Stimulated activated CD8-positive, alpha-beta memory T cell treated with anti-CD3 and anti-CD28 coated beads, Interleukin-15, amount 100 ng/mL, for 24 hours (primary cell): ENCODE measurements at places on chromosomes 7 and 10.

GRCh38 chr10:95499482-95499989, 61.6 kb downstream of the SORBS1 start:
- no peak for DNase-seq

DNA sequence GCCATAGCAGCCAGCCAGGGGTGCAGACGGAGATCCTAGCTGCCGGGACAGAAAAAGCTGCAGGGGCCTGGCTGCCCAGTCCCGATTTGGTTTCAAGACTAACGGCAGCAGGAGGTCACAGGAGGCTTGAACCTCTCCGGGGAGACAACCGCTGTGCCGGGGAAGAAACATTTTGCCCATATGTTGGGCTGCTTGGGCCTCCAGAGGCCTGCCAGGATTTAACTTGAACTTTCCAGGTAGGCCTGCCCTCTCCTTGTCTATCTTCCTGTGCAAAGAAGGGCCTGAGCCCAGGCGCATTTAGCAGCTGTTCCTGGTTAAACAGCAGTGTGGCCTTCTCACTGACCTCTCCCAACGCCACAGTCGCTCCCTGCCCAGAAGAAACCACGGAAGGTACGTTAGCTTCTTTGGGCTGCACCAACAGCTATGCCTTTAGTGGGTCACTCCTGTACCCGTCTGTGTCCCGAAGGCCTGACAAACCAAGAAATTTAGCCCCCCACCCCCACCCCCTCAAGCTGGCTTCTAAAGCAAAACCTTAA, 17.1 kb upstream of the PTF1A start:
- DNase-seq: no peak

GRCh38 chr7:29156907-29157452, 10.6 kb upstream of the CPVL start:
- DNase-seq: no peak

- no peak for DNase-seq
Measured at GRCh38 chr10:126902157-126902556, 3.1 kb upstream of the DOCK1 start.

DNA sequence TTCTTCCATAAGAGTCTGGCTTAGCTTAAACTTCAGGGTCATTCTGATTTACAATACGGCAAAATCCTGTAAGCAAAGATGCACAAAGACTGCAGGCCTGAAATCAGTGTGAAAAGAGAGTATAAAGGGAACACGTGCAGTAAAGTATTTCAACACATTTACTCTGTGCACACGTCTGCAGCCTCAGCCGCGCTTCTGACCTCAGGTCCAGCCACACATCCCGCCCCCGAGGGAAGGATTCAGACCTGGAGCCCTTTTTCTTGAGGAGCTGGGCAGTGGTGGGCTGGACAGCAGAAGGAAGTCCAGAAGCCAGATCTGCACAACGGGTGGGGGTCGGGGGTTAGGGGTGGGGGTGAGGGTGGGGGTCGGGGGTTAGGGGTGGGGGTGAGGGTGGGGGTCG, 58.9 kb upstream of the FAM20C start:
- no peak for DNase-seq

DNA sequence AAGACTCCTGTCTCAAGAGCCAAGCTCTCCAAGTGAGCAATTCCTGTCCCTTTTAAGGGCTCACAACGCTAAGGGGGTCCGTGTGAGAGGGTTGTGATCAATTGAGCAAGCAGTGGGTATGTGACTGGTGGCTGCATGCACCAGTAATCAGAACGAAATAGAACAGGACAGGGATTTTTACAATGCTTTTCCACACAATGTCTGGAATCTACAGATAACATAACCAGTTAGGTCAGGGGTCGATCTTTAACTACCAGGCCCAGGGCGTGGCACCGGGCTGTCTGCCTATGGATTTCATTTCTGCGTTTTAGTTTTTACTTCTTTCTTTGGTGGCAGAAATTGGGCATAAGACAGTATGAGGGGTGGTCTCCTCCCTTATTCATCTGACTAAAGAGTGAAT, 54.9 kb upstream of the SP4 start:
- no peak for DNase-seq

GRCh38 chr7:18566829-18567228, 71.3 kb downstream of the HDAC9 start:
- no peak for DNase-seq

GRCh38 chr7:120988591-120989256, at the start of gene CPED1:
Gene CPED1, plus strand, starts transcription at chr7:120988711. Its CDS starts 911 bp downstream, at chr7:120989622.
- DNase-seq: no peak

- no peak for DNase-seq
Measured at GRCh38 chr10:125770844-125771243, 4.8 kb downstream of the MMP21 start.

- no peak for DNase-seq
Measured at GRCh38 chr7:124208173-124208572, 175.3 kb upstream of the TMEM229A start.

DNA sequence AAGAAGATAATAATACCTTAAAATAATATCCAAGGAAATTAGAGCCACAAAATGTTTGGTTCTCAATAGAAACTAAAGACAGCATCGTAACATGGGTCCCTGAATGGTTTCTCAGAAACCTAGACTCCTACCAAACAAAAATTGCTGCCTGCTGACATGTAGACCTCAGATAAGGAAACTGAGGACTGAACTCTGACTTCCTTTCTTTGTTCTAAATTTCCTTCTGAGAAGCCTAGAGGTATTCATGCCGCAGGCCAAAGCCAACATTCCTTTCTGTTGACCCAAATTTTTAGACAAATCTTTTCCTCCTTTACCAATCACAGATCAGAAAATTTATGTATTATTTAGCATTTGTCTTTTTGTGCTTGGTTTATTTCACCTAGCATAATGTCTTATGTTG, 816.7 kb upstream of the PHF14 start:
- DNase-seq: no peak

DNA sequence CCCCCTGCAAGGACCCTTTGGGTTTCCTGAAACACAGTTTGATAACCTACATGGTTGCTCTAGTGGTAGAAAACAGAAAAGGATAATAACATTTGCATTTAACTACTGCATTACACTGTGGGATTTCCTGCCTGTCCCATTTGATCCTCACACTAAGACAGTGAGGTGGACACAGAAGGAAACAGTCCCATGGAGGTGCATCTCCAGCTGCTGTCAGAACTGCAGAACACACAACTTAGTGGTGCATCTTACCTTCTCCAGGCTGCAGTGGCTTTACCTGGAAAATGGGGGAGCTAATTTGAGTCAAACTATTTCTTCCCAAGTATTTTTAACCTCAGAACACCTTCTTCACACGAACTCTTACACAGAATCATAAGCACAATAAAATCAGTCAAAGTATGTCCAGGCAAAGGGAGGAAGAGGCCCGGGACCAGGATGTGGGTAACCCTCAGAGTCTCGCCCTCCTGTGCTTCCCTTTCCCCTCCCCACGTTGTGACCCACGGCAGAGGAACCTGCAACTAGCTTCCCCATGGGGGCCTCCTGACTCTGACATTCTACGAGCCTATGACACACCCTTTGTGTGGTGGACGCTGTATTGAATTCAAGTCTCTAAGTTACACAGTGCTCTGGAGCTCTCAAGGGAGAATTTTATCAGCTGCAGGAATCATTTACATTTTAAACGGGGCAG, 33.7 kb downstream of the SCRN1 start:
- DNase-seq: no peak

DNA sequence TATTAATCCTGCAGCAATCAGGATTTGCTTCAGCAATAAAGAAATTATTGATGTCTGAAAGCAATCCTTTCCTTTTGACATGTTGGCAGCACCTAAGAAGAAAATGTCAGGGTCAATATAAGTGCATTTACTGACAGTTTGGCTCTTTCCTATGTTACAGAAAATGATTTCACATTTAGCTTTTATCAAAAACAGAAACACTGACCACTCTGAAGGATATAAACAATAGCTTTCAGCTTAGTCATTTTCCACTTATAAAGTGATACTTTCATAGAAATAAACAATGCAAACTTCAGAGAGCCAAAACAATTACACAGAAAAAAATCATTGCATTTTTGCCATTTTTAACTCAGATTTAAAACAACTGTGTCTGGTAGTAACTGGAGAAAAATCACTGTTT, 325.6 kb upstream of the KAT6B start:
- no peak for DNase-seq

GRCh38 chr10:114026189-114027040, 17.3 kb upstream of the ADRB1 start:
- no peak for DNase-seq

DNA sequence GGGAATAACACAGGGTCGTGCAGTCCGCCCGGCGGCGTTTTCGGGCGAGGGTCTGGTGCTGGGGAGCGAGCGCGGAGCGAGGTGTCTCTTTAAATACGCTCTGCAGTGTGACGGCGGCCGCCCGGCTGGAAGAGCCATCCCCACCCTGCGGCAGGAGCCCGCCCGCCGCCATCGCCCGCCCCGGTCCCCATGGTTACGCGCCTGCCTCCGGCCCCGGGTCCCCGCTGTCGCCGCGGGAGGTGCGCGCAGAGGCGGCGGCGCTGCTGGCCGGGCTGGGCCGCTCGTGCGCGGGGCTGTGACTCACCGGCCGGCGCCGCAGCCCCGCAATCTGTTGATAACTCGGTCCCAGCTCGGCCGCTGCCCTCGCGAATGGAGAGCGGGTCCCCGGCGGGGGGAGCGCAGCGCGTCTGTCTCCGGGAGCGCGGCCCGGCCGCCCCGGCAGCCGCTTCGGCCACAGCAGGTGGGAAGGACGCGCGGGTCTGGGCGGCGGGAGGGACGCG, at the start of gene ADGRA1:
TSS of gene ADGRA1 (plus strand) at position 246 of the 500 bp plus-strand sequence. CDS start 986 bp downstream, outside the sequence.
- DNase-seq: no peak

DNA sequence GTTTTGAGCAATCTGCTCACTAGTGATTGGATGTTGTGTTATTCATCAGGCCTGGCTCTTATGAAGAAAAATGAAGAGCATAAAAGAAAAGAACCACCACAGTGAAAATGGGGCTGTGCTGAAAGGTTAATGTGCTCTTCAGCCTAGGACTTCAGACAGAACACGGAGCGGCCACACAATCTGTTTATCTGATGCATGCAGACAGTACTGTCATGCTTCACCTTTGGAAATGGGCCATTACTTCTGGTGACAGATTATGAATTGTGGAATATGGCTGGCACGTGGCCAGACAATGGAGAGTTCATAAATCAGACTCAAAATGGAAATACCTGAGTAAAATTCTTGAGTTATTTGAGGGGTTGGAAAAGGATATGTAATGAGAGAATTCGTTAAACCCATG, 86.0 kb upstream of the NOBOX start:
- DNase-seq: no peak

- no peak for DNase-seq
Measured at GRCh38 chr10:126963354-126963753, 58.1 kb downstream of the DOCK1 start.

DNA sequence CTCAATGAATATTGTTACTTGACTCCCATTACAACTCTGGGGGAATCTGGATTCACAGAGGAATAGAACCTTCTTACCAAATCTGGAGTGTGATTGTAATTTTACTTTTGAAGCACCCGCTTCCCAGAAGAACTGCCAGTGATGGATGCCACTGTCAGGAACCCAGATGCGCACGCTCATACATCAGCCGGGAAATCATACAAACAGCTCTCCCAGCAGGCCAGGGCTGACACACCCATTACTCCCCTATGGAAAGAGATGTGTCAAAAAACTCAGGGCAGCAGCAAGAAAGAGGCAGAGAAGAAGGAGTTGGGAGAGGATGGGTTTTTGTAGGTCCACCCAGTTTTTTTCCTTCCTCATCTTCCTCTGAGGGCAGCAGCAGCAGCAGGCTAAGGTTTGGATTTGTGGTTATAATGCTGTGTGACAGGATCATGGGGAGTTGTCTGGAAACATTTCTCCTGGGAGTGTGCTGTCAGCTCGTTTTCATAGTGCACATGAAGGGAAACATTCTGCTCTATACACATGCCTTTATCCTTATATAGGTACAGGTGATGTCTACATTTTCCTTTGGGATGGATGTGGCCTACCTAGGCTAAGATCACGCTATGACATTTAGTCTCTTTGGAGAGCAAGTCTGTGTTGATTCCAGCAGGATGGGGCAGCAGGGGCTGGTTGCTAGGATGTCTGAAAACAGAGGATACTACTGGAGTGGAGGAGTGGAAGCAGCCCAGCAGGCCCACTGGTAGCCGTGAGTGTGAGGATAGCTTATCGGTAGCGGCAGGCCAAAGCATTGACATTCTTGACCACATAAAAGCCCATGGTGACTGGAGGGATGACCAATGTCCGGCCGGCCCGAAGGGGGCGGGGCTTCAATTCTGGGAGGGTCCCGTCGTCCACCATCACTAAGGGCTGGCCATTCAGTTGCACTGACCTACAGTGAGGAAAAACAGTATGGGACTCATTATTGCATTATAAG, 12.4 kb upstream of the HPS1 start:
- DNase-seq: no peak

DNA sequence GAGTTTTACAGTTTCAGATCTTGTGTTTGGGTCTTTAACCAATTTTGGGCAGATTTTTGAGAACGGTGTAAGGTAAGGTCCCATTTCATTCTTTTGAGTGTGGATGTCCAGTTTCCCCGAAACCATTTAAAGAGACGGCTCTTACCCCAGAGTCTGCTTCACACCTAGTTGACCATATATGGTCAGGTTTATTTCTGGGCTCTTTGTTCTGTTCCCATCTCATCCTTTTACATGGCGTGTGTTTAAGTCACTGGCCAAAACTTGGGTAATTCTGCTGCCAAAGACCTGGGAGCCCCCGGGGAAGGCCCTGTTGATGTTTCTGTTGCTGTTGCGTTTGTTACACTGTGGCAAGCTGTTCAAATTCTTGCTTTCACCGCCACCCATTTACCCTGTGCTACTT, 120.1 kb downstream of the PTPRN2 start:
- DNase-seq: no peak

GRCh38 chr10:61732629-61733278, 70.0 kb downstream of the CABCOCO1 start:
- no peak for DNase-seq

- DNase-seq: no peak
Measured at GRCh38 chr7:67896721-67897120, 900.1 kb downstream of the TYW1 start.

- no peak for DNase-seq
Measured at GRCh38 chr7:157543276-157543675, 206.5 kb downstream of the DNAJB6 start.

- no peak for DNase-seq
Measured at GRCh38 chr10:98353170-98353569, 61.8 kb downstream of the PYROXD2 start.

- DNase-seq: no peak
Measured at GRCh38 chr10:71998840-71999194, 34.6 kb downstream of the CHST3 start.

DNA sequence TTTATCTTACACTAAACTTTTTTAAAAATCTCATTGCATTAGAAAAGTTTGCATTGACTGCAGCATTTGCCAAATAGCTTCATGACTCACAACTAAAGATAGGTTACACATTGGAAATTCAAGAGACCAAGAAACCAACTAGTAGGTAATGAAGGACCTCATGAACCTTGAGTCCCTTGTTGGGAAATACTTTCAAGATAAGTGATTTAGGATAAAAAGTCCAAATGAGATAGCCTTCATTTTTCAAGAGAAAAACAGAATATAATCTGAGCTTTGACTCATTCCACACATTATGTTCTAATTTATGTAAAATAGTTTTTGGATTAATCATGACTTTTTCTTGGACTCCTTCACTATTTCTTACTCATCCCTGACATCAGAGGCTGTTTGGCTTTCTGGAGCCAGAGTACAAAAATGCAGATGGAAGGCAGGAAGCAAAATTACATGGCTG, 13.1 kb upstream of the LIPF start:
- DNase-seq: no peak

GRCh38 chr7:31023877-31024276, 28.2 kb upstream of the ADCYAP1R1 start:
- no peak for DNase-seq
